Kidney (tissue), 22 donors: ENCODE measurements at places on chromosomes 2 and 18. TPM values are rescaled to one million over a fixed set of nuclear protein-coding genes. Genes with fewer than 3 reads are reported as not detected.
A peak's percentile ranks its signal among the peaks of the same experiment; 100 is the strongest.

The SNTG2 gene
- not detected for polyA plus RNA-seq

- peak overlapping the region; percentile 4 for H3K27ac ChIP-seq
- H3K4me3 ChIP-seq = no peak overlapping the region
- no peaks in the 10 kb centered on the region for H3K36me3 ChIP-seq
- no peaks in the 10 kb centered on the region for H3K27me3 ChIP-seq
These were observed 388 bp downstream of the DTNA start for GRCh38 chr18:34710458-34710914.

DNA sequence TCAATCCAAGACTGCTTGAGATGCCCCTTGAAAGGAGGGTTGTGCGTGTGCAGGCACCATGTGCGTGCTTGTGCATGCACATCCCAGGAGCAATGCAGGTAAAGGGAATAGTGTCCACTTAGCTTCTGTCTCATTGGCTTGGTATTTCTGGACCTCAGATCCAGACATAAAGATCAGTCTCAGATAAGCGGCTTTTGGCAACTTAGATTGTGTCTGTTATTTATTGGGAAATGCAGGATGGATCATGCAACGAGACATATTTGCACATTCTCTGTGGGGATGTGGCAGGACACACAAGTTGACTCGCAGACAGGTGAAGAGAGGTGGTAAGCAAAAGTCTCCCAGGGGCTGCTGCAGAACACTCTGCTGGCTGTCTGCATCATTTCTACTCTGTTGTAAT, 67.9 kb downstream of the SETBP1 start:
- no peaks in the 10 kb centered on the region for H3K27me3 ChIP-seq
- no peak overlapping the region for H3K27ac ChIP-seq
- H3K4me3 ChIP-seq = no peak overlapping the region
- no peak for DNase-seq
- peaks cover 12% of the 10 kb centered on the region for H3K4me1 ChIP-seq

DNA sequence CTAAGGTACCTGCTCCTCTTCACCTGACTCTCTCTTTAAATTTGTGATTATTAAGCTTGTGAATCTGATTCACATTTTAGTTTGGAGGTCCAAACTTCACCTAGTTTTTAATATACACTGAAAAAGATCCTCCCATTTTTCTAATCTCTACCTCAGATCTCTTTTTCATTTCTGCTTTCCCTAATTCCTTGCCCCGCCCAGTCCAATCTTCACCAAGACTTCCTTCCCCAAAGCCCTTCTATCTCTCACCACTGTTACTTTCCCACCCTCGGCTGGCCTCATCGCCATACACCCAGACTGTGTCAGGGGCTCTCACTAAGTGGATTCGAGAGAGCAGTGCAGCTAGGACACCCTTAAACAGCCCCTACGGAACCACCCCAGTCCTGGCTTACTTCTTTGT, 40.0 kb downstream of the LBH start:
- H3K4me1 ChIP-seq = no peaks in the 10 kb centered on the region
- no peak overlapping the region for H3K27ac ChIP-seq
- H3K36me3 ChIP-seq = no peaks in the 10 kb centered on the region
- H3K27me3 ChIP-seq = no peaks in the 10 kb centered on the region
- H3K4me3 ChIP-seq = no peak overlapping the region

DNA sequence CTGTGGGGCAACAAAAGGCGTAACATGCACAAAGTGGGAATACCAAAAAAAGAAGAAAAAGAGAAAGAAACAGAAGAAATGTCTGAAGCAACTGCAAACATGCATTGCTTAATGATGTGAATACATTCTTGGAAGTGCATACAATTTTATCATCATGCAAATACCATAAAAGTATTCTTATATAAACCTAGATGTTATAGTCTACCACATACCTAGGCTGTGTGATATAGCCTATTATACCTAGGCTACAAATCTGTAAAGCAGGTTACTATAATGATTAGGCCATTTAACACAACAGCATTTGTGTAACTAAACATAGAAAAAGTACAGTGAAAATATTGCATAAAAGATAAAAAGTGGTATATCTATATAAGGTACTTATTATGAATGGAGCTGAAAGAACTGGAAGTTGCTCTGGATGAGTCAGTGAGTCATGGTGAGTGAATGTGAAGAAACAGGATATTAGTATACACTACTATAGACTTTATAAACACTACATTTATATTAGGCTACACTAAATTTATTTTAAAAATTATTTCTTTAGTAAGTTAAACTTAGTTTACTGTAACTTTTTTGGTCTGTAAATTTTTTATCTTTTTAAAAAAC, 319.4 kb upstream of the KCNH7 start:
- H3K4me1 ChIP-seq = no peaks in the 10 kb centered on the region
- H3K27me3 ChIP-seq = no peaks in the 10 kb centered on the region
- H3K36me3 ChIP-seq = no peaks in the 10 kb centered on the region

DNA sequence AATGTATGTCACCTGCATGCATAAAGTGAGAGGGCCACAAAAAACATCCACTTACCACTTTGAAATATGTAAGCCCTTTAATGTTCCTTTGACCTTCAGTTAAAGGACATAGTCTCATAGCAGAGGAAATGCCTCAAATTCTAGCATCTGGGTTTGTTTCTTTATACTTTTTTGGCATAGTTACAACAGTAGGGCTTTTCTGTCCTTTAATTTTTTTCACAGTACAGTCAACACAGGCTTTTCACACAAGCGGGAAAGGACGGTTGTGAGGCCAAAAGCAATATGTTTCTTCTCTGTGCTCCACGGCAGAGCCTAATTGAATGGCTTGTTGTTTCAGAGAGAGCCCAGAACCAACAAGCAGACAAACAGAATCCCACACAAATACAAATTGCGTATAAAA, 57.6 kb downstream of the CRIM1 start:
- H3K27me3 ChIP-seq = no peaks in the 10 kb centered on the region
- H3K27ac ChIP-seq = no peak overlapping the region
- no peak overlapping the region for H3K4me3 ChIP-seq
- no peak for DNase-seq

DNA sequence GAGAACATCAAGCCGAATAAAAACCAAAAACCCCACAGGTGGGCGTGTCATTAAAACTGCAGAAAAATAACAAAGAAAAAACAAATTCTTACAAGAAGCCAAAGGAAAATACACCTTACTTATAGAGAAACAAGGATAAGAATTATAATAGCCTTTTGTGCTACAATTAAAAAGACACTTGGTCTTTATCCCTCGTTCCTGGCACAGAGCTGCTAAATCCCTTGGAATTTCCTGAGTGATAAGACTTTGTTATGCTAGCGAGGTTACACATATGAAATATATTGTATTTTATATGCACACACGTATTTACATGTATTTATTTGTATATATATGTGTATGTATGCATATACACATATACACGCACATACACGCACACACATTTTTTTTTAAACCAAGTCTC, 325.3 kb upstream of the TFPI start:
- no peaks in the 10 kb centered on the region for H3K4me1 ChIP-seq
- no peaks in the 10 kb centered on the region for H3K27me3 ChIP-seq
- no peak for DNase-seq
- no peak overlapping the region for H3K4me3 ChIP-seq

DNA sequence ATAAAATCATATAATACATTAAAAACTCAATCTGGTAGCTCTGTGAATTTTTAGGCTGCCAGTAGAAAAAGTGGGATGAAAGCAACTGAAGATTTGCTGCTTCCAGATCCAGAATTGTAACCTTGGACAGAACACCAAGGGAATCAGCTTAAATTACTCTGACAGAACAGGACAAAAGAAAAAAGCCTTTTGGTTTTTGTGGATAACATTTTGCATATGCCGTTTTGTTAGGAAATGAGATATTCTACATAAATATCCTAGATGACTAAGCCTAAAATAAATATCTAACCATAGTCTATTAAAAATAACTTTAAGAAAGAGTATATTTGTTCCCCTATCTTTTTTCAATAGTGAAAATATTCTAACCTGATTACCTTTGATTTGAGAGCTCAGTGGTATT, 148.7 kb upstream of the DOCK10 start:
- DNase-seq = no peak
- H3K27me3 ChIP-seq = no peaks in the 10 kb centered on the region
- H3K4me1 ChIP-seq = no peaks in the 10 kb centered on the region
- H3K36me3 ChIP-seq = no peaks in the 10 kb centered on the region

- peaks cover 37% of the 10 kb centered on the region for H3K27me3 ChIP-seq
- H3K4me3 ChIP-seq = peak overlapping the region; percentile 35
- DNase-seq = peak; percentile 73
- peaks cover 7% of the 10 kb centered on the region for H3K4me1 ChIP-seq
- H3K27ac ChIP-seq = no peak overlapping the region
- no peaks in the 10 kb centered on the region for H3K36me3 ChIP-seq
These were observed 2.8 kb upstream of the GAD1 start for GRCh38 chr2:170813611-170814532.

DNA sequence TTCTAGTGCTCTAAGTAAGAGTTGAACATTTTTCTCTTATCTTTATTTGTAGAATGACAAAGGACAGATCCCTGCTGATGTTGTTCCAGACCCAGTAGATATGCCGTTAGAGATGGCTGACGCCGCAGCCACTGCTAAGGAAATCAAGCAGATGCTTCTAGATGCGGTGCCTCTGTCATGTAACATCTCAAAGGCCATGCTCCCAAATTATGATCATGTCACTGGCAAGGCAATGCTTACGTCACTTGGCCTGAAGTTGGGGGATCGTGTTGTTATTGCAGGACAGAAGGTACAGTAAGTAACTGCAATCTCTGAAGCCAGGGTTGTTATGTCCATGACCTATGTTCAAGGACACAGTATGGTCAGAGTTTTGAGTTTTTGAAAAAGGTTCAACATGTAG, 28.4 kb downstream of the CLIP4 start:
- no peak for DNase-seq
- H3K27ac ChIP-seq = no peak overlapping the region
- H3K4me3 ChIP-seq = no peak overlapping the region
- no peaks in the 10 kb centered on the region for H3K27me3 ChIP-seq
- no peaks in the 10 kb centered on the region for H3K4me1 ChIP-seq

- H3K27ac ChIP-seq = no peak overlapping the region
- H3K36me3 ChIP-seq = no peaks in the 10 kb centered on the region
- H3K4me3 ChIP-seq = no peak overlapping the region
- no peaks in the 10 kb centered on the region for H3K4me1 ChIP-seq
- H3K27me3 ChIP-seq = no peaks in the 10 kb centered on the region
- DNase-seq = peak; percentile 52
These were observed 373.5 kb upstream of the CHST9 start for GRCh38 chr18:27558388-27559155.

The FTCDNL1 gene
- polyA plus RNA-seq = 4.1 TPM

DNA sequence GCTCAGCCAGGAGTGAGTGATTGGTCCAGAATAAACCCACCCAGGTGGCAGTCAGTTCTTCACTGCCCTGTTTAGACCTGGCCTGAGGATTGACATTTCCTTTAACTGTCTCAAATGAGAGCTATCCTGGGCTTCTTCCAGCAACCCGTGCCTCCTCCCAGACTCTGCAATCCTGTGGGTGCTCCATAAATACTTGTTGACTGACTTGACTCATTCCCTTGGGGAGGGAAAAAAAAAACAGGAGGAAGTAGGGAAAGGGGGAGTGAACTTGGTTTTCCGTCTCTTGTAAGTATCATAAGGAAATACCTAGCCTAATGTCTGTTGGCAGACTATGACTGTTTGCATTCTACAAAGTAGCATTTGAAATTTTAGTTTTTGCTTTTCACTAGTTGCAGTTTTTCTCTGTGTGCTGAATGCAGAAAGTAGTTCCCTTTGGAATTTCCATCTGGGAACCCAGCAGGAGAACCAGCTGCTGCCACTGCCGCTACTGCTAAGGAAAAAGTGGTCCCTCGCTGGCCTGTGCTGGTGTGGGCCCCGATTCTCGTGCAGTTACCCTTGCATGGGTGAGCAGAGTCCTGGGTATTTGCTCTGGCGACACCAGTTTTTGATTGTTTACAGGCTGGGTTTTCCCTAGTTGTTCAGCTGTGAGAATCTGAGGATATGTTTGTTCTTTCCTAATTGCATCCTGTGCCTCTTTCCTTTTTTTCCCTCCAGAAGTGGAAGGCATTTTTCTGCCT, 78.8 kb downstream of the TGOLN2 start:
- DNase-seq = no peak
- H3K27ac ChIP-seq = peak overlapping the region; percentile 68
- H3K27me3 ChIP-seq = no peaks in the 10 kb centered on the region
- H3K4me1 ChIP-seq = peaks cover 12% of the 10 kb centered on the region
- no peaks in the 10 kb centered on the region for H3K36me3 ChIP-seq

- no peaks in the 10 kb centered on the region for H3K4me1 ChIP-seq
- no peak for DNase-seq
- H3K36me3 ChIP-seq = no peaks in the 10 kb centered on the region
- H3K27ac ChIP-seq = no peak overlapping the region
These were observed 166.1 kb downstream of the PID1 start for GRCh38 chr2:229104974-229105387.

GRCh38 chr18:63197246-63197869, 122.2 kb downstream of the BCL2 start:
- H3K27ac ChIP-seq = no peak overlapping the region
- peak; percentile 72 for DNase-seq
- H3K4me3 ChIP-seq = no peak overlapping the region
- no peaks in the 10 kb centered on the region for H3K27me3 ChIP-seq

DNA sequence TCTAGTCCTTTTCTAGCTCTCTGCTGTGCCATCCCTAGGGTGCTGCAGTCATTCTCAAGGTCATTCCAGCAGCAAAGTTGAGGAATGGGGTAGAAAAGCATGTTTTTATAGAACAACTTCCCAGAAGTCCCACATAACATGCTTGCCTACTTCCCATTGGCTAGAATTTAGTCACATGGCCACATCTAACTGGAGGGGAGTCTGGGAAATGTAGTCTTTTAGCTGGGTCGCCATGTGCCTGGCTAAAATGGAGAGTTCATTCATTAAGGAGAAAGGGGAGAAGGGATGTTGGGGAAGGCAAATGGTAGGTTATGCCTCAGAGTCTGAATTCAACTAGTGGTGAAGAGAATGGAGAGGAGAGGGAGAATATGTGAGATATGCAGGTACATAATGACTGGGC, 85.7 kb downstream of the SLC4A3 start:
- no peaks in the 10 kb centered on the region for H3K36me3 ChIP-seq
- H3K4me1 ChIP-seq = no peaks in the 10 kb centered on the region
- no peak overlapping the region for H3K27ac ChIP-seq

DNA sequence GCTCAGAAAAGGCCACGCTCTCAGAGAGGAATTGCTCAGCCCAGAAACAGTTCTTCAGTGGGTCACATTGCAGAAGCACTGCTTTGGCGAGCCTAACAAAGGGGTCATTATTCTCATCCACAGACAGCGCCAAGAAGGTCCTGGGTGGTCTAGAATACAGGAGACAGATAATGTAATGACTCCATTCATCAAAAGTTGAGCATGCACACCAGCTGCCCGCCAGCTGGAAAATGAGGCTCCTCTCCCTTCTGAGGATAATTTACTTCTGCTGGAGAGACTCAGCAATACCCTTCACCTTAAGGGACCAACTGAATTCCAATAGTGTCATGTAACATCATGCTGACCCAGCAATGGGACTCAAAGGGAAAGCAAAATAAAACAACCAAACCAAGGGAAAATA, 79.9 kb downstream of the TRIB2 start:
- H3K27me3 ChIP-seq = no peaks in the 10 kb centered on the region
- no peaks in the 10 kb centered on the region for H3K4me1 ChIP-seq
- no peak overlapping the region for H3K4me3 ChIP-seq
- H3K27ac ChIP-seq = no peak overlapping the region
- H3K36me3 ChIP-seq = no peaks in the 10 kb centered on the region

- H3K4me3 ChIP-seq = peak overlapping the region; percentile 25
- no peak overlapping the region for H3K27ac ChIP-seq
- DNase-seq = peak; percentile 39
- peaks cover 28% of the 10 kb centered on the region for H3K27me3 ChIP-seq
- H3K36me3 ChIP-seq = no peaks in the 10 kb centered on the region
These were observed 691 bp upstream of the THSD7B start for GRCh38 chr2:136764452-136765255.

The CRYGC gene
- polyA plus RNA-seq = not detected

- no peak overlapping the region for H3K27ac ChIP-seq
- DNase-seq = no peak
- no peaks in the 10 kb centered on the region for H3K27me3 ChIP-seq
- no peaks in the 10 kb centered on the region for H3K36me3 ChIP-seq
These were observed 180.8 kb downstream of the CAMKMT start for GRCh38 chr2:44542520-44542919.
